ENCODE measurements at places on chromosomes 12 and 14. TPM values are rescaled to one million over a fixed set of nuclear protein-coding genes. Genes with fewer than 3 reads are reported as not detected.

The RTN1 gene
- total RNA-seq, result 0.61 TPM

The DPF3 gene
- total RNA-seq, result 3.3 TPM

The CFAP54 gene
- total RNA-seq, result 37.5 TPM

The C12orf54 gene
- not detected for total RNA-seq

The DNAL1 gene
- 12.0 TPM for total RNA-seq

The IL26 gene
- not detected for total RNA-seq

The RTL1 gene
- not detected for total RNA-seq

The VWF gene
- 531 TPM for total RNA-seq

The CLMN gene
- total RNA-seq, result 5.5 TPM

The C14orf119 gene
- total RNA-seq, result 60.8 TPM

The SNAPC1 gene
- total RNA-seq, result 20.8 TPM

The PTPRR gene
- total RNA-seq, result 2.0 TPM

The KRT83 gene
- not detected for total RNA-seq

The FGF6 gene
- not detected for total RNA-seq

The PKP2 gene
- 5.5 TPM for total RNA-seq

The SERPINA5 gene
- not detected for total RNA-seq

The CCDC175 gene
- total RNA-seq, result not detected

The CCT2 gene
- total RNA-seq, result 380 TPM

The PSMA3 gene
- 168 TPM for total RNA-seq

The STXBP6 gene
- total RNA-seq, result not detected

The LIN7A gene
- total RNA-seq, result 1.8 TPM

The ANKS1B gene
- not detected for total RNA-seq

The PLA2G1B gene
- total RNA-seq, result not detected

The NRL gene
- total RNA-seq, result 0.76 TPM
